ENCODE measurements at places on chromosomes 2 and 18.

DNA sequence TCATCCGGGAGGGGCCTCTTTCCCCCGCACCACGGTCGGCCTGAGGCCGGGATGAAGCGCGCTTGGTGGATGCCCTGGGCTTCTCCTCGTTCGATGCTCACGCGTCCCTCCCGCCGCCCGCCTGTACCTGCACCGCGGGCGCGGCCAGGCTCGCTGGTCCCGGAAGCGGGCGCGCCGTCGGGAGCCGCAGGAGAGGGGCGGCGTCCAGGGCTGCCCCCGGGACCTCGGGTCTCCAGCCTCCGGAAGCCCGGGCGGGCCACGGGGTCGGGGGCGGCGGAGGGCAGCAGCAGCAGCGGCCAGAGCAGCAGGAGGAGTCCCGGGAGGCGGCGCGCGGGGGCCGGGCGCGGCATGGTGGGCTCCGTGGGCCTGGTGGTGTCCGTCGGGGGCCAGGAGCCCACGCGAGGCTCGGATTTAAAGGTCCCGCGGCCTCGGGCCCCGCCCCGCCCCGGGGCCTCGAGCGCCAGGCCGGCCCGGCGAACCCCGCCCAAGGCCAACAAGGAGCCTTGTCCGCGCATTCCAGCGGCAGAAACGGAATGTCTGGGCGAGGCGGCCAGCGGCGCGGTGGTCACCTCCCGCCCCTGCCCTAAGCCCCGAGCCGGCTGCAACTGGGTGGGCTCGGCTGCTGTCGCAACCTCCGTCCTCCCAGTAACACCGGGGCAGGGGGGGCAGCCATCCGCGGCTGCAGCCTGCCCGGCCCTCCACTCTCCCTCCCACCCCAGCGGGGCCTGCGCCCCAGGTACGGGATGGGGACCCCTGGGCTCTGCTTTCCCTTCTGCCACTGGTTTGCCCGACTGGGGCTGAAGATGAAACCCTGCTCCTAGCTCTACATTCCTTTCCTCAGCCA, at the start of gene MATN3:
TSS of gene MATN3 (minus strand) at position 387 of the 844 bp plus-strand sequence. CDS start at position 350, 37 bp downstream.
- DNase-seq, result no peak

GRCh38 chr2:129458006-129458405, 521.5 kb upstream of the RAB6C start:
- no peak for DNase-seq

DNA sequence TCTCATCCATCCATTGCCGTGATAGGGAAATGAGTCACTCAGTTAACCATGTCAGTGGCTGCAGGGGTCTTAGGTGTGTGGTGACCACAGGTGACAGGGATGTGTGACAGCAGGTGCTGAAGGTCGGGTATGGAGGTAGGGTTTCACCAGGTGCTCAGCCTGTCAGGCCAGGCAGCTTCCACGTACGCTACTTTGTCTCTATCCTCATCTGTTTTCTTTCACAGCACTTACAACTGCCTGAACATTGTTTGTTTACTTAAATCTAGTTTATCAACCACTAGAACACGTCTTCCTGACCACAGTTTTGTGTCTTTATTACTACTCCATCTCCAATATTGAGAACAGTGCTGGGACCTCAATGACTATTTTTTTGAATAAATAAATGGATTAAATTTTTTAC, 11.4 kb upstream of the UXS1 start:
- no peak for DNase-seq

- no peak for DNase-seq
Measured at GRCh38 chr18:486929-487740, 13.4 kb downstream of the COLEC12 start.

DNA sequence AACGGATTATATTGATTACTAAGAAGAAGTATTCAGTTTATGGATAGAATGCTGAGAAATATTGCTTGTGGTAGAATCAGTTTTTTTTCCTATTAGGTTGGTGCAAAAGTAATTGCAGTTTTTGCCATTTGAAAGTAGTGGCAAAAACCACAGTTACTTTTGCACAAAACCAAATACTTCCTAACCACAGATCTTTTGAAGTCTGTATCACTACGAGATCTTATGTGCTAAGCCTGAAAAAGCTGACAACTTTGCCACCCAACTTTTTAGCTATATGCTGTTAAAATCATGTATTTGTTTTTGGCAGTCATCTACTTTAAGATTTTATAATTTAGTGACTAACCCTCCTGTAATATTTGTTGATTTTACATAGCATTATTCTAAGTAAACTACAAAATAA, 24.6 kb downstream of the DNAJC10 start:
- DNase-seq, result no peak

DNA sequence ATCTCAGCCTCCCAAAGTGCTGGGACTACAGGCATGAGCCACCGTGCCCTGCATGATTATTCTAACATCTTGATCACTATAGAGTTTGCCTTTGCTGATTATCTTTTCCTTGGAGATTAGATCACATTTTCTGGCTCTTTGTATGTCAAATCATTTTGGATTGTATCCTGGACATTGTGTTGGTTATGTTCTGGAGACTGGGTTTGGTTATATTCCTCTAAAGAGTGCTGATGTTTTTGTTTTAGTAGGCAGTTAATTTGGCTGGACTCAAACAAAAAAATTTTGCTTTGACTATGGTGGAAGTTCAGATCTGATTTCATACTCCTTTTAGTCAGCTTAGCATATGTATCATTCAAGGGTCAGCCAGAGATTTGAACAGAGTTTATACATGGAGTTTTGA, 26.4 kb downstream of the ETAA1 start:
- DNase-seq, result no peak

GRCh38 chr2:101341901-101342624, 33.6 kb upstream of the RNF149 start:
- peak; percentile 49 for DNase-seq

Data from T1000 (cell line).